ENCODE measurements at places on chromosomes 2 and 18.

DNA sequence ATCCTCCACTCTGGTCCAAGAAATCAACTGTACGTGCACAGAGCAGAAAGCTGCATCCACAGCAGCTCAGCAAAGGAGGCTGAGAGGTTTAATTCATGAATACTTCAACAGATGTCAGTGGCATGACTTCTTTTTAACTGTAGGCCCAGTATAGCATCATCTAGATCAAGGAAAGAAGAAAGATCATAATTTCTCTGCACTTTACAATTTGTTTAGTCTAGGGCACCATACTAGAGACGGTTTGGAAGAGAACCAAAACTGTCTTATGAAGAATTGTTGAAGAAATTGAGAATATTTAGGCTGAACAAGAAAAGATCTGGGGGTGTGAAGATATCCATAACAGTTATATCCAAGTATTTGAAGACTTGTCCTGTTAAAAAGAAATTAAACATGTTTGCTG, 30.5 kb upstream of the MAP3K20 start:
- DNase-seq: no peak

GRCh38 chr2:74481961-74482800, 617 bp downstream of the CCDC142 start:
- DNase-seq: no peak

GRCh38 chr2:46876741-46877384, 38.7 kb downstream of the MCFD2 start:
- DNase-seq: no peak

GRCh38 chr2:118386641-118387302, 298.5 kb downstream of the INSIG2 start:
- DNase-seq: no peak

- DNase-seq: no peak
Observed at GRCh38 chr2:239269916-239270315, 130.9 kb downstream of the HDAC4 start.

DNA sequence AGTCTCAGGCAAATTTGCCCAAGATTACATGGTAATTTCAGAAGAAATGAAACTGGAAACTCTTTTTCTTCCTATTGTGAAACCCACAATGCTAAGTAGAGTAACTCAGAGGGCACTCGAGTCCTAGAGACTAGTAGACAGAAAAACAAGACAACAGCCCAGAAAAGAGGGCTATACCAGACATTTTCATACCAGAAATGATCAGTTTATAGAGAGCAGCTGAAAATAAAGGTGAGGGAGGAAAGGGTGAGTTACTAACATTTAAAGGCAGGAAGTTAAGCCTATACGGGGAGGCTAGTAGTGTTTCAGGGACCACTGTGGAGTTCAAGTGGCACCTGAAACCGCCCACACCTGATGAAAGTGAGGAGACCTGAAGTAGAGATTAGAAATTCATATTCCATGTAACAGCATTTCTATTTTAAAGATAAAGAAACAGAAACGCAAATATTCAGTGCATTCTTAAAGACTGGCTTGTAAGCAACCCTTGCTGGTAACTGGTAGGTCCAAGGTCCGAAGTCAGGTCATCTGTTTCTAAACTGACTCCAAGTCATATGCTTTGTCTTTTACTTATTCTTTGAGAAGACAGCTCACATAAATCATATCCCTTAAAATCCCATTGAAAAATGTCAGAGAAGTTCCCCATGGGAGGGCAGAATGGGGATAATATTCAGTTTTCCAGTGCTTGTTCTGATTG, 145.1 kb upstream of the ITGB6 start:
- DNase-seq: no peak

DNA sequence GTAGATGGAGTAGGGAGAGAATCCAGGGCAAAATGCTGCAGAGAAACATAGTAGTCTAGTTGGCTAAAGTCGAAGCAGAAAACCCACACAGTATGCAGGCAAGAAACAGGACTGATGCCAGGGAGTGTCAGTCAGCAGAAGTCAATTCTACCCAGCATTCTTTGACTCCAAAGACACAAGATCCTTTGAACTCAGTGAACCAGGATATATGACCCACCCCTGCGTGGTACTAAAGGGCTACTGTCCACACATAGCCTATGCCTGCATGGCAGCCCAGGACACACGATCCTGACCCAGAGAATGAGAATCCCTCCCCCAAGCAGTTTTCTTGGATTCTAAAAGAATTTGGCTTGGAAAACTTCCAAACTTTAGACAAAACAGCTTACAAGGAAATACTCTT, 42.5 kb downstream of the ALK start:
- no peak for DNase-seq

DNA sequence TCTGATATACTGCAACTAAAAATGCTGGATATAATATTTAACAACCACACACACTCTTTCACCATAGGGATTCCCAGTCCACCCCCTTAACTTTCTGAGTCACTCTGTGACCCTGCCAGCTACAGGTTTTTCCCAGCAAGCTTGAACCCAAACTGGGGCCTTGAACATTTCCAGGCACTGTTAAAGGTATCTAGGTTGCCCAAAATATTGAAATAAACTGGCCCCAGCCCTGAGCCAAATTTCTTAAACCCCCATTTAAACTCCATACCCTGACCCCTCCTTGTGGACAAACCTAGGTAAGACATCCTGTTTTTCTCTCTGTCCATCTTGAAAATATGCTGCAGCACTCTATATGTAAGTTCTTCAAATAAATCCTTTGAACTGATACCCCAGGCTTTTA, 19.7 kb upstream of the DCTN1 start:
- DNase-seq: no peak

GRCh38 chr18:63318889-63319382, 633 bp downstream of the BCL2 start:
- DNase-seq: no peak

DNA sequence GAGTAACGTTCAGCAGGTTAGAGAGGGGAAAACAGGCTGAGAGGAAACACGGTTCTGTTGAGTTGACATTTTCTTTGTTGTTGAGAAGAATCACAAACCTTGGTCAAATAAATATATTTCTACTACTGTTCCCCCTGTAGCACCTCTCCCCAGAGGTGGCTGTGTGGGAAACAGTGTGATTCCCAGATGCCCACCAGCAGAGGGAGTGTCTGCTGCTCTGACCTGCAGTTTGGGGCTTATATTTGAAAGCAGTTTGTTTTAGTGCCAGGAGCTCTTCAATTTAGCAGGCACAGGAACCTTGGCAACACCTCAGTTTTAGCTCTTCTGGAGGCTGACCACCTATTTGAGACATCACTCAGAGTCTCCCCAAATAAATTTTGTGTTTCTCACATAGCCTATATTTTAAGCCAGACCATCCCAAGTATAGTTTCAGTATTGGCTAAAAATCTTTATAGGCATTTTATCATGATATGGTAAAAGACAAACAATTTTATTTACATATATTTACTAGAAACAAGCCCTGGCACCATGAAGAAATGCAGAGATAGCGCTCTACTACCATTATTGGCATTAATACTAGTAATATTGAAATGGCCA, 75.7 kb downstream of the PIK3C3 start:
- no peak for DNase-seq

- no peak for DNase-seq
Observed at GRCh38 chr2:173079141-173079540, 3.5 kb downstream of the MAP3K20 start.

- DNase-seq: no peak
Observed at GRCh38 chr18:42936289-42936688, 179.2 kb downstream of the RIT2 start.

GRCh38 chr2:29114946-29115609, at the start of gene CLIP4:
CLIP4 (plus strand) TSS chr2:29115415; CDS start chr2:29121389, 5,974 bp downstream.
- peak; percentile 62 for DNase-seq

GRCh38 chr2:69945941-69946340, 15.5 kb downstream of the ASPRV1 start:
- no peak for DNase-seq

- DNase-seq: no peak
Observed at GRCh38 chr2:174778085-174778981, 14.1 kb upstream of the CHRNA1 start.

DNA sequence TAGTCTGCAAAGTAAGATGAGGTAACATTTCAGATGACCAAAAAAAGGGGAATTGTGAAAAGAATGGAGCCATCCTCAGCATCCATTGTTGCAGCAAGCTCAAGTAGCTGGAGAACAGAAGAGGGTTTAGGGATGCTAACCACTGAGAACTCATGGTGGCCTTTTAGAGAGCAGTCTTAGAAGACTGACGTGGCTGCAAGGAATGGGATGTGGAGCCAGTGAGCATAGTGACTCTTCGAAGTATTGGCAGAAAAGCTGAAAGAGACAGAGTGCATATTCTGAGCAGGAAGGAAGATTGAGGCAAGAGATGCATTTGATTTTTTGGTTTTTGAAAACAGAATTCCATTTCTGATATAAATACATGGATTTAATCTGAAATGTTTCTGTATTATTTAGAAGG, 151.2 kb downstream of the UBE2E3 start:
- DNase-seq: no peak

DNA sequence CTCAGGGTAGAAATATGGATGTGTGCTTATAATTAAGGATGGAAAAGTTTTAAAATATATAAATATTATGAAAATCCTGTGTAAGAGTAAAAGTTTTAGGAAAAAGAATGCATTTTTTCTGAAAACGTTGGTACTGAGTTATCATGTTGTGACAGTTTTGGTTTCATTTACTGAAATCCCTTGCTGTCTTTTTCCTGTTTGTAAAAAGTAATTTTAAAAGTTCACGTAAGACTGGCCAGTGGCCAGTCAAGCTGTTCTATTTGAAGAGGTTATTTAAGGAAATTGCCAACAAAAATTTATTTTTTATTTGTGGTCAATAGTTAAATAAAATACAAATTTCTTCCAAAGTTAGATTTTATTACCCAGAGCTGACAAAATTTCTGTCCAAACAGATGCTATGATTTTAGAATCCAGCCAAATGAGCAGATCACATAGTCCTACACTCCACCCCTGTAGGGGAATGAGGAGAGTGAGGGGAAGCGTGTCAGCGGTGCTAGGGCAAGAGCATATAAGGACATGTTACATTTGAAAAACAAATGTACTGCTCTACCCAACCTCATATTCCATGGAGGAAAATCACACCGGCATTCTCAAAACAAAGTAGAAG, 297.8 kb upstream of the TFPI start:
- DNase-seq: no peak

GRCh38 chr2:207256476-207257207, 90.9 kb upstream of the KLF7 start:
- no peak for DNase-seq

DNA sequence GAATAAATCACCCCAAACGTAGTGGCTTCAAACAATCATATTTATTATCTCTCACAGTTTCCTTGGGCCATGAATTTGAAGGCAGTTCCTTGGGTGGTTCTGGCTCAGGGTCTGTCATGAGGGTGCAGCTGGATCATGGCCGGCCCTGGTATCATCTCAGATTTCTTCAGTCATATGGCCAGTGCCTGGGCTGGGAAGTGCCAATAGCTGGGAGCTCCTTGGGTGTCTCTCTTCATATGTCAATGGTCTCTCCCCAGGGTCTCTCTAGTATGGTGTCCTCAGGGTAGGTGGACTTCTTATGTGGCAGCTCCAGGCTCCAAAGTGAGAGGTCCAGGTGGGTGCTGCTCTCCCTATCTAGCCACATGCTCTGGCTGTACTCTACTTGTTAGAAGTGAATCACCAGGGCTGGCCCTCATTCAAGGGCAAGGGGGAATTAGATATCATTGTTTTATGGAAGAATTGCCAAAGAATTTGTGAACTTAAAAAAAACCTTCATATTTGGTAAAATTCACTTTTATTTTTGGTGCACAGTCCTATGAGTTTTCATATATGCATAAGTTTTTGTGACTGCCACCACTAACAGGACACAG, 15.4 kb downstream of the FHOD3 start:
- DNase-seq: no peak

GRCh38 chr2:133887676-133888040, 319.4 kb upstream of the NCKAP5 start:
- no peak for DNase-seq

GRCh38 chr18:12554796-12555388, 103.0 kb downstream of the SPIRE1 start:
- DNase-seq: no peak

- DNase-seq: no peak
Observed at GRCh38 chr2:207046724-207047123, 107.4 kb downstream of the CPO start.

DNA sequence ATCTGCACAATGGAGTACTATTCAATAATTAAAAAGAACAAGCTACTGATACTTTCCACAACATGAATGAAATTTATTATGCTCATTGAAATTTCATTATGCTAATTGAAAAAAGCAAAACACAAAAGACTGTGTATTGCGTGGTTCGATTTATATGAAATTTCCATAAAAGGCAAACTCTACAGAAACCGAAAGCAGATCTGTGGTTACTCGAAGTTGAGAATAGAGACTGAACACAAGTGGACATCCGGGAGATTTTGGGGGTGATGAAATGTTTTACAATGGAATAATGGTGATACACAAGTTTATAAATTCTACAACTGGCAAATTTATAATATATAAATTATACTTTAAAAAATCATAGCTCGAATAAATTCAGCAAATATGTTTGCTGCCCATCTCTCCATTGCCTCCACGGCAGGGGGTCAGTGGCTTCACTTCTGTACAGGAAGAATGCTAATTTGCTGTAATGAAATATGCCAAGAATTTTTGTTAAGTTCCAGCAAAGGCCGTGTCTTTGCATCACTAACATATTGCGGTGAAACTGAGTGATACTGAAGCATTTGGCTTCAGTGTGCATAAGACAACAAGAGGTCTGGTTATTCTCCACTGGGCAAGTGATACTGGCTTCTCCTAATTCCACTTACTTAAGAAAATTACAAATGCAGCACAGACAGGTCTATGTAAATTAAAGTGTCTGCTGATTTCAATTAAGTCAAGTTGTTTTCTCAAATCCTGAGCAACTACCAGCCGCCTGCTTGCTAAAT, 96.7 kb downstream of the TMEM163 start:
- DNase-seq: no peak

GRCh38 chr18:31577195-31577594, 14.5 kb upstream of the TTR start:
- DNase-seq: no peak

DNA sequence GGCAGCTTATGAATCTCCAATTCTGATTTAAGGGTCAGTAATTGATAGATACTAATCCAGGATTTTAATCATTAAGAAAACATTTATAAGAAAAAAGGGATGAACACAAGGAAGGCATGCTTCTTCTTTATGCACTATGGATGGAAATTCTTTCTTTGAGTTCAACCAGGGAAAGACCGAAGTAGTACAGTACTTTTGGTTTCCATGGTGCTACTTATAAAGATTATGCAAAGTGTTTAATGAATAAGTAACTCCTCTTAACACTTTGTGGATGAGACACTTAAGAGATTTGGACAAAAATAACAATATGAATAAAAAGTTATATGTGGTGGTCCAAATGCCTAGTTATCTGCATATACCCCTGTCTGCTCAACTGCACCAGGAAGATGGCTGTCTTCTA, 666.5 kb upstream of the FANCL start:
- no peak for DNase-seq

GRCh38 chr18:12747530-12748315, 44.9 kb downstream of the PSMG2 start:
- DNase-seq: no peak

- no peak for DNase-seq
Observed at GRCh38 chr2:232573042-232573441, 22.6 kb downstream of the EIF4E2 start.

- DNase-seq: peak; percentile 44
Observed at GRCh38 chr18:59697236-59697932, at the start of gene CCBE1. CCBE1 (minus strand) TSS chr18:59697423.

Data from GM12891 (cell line).